Right kidney (tissue), 9 donors: ENCODE measurements at places on chromosomes 5 and 9.
A peak's percentile ranks its signal among the peaks of the same experiment; 100 is the strongest.

- DNase-seq, result no peak
These were observed 703.6 kb upstream of the NUDT12 start for GRCh38 chr5:104266161-104266560.

GRCh38 chr9:75876999-75877640 is 13.4 kb upstream of the PCSK5 start:
- no peak for DNase-seq

- no peak for DNase-seq
These were observed 654.3 kb downstream of the ANXA1 start for GRCh38 chr9:73805853-73806458.

- no peak for DNase-seq
These were observed 26.3 kb upstream of the FBP1 start for GRCh38 chr9:94665613-94666012.

GRCh38 chr5:10539687-10539998 is 24.2 kb upstream of the ANKRD33B start:
- no peak for DNase-seq

DNA sequence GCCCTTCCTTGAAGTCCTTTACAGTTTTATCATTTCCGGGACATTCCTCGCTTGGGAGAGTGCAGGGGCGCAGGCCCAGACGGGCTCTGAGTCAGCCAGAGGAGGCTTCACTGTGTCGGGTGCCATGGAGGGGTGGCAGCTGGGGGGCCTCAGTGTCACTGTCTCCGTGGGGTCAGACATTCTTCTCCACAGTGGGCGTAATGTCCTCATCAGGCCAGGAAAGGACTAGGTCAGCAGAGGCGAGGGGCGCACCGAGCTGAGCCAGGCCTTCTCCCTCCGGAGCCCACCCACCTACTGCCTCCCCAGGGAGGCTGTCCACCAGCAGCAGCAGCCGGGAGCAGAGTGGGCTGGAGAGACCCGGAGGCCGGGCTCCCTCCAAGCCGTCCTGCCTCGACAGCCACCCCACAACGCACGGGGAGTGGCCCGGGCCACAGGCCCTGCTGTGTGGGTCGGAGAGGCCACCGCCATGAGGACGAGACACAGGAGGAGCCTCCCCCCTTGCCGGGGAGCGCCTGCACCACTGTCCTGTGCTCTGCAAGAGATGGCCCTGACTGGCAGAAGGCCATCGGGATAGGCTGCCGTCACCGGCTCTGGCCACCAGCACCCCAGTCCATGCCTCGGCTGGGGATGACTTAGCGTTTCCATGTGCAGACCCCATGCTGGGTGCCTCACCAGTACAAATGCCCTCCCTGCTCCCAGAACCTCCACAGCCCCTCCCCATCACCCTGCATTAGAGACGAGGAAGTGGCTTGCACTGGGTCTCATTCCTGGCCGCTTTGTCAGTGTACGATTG is 26.5 kb downstream of the SARDH start:
- no peak for DNase-seq

- DNase-seq, result no peak
These were observed 397.1 kb downstream of the TLE1 start for GRCh38 chr9:81292056-81292805.

GRCh38 chr9:19404283-19405075 is 4.3 kb upstream of the ACER2 start:
- DNase-seq, result no peak

DNA sequence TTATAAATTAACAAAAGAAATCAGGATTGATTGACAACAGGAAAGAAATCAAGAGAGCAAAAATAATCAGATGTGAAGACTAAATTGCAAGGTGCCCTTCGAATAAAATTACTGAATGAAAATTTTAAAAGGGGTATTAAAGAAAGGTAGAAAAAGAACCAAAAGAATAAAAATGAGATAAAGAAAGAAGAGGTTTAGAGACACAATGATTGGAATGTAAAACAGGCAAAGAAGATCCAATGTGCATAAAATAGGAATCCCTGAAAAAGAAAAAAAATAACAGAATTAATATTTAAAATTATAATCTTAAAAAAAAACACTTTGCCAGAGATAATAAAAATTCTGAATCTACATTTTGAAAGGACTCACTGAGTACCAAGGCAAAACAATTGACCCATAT is 73.0 kb downstream of the AP3B1 start:
- no peak for DNase-seq

DNA sequence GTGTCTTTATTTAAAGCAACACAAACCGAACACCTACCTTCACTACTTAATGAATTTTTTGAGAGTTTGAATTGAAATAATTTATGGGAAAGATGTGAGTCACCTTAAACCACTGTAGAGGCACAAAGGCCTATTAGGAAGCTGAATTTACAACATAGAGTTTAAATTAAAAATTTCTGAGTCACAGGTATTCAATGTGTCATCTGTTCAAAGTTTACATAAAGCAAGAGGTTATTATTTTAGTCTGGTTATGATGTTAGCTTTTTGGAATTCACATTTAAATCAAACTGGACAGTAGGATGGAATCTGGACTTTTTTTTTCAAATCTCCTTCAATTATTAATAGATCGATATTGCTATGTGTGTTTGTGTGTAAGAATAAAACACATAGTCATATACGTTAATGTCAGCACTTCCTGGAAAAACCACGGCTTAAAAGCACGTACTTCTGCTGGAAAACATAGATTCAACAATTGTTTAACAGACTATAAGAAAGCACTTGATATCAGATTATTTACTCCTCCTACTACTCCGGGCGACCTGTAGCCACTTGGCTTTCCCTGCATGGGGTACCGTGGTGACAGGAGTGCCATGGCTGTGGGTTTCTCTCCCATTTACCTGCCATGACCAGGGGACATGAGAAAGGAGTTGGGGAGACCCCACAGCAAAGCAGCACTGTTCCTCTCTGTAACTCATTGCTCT is 638.6 kb downstream of the SEMA5A start:
- no peak for DNase-seq

DNA sequence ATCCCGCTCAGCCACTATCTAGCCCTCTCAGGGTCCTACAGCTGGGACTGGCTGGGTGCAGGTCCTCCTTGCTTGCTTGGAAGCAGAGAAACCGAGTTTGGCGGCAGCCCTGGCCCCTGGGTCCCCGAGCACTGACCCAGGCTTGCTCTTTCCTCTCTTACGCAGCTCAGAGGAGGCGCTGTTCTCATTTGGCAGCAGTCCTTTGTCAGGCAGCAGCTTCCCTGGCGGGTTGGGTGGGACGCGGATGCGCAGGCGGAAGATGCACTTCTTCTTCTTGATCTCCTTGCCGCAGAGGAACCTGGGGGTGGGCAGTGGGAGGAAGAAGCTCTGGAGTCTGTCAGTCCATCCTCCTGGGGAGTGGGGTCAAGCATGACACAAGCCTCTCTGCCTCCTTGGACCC is 14.5 kb downstream of the PHF19 start:
- DNase-seq, result no peak

- DNase-seq, result no peak
These were observed 21.6 kb downstream of the CDC37L1 start for GRCh38 chr9:4700932-4701331.

GRCh38 chr9:93031629-93032430 is 26.7 kb upstream of the SUSD3 start:
- no peak for DNase-seq

- DNase-seq, result no peak
These were observed 31.3 kb downstream of the RAI14 start for GRCh38 chr5:34687269-34688011.

- no peak for DNase-seq
These were observed 9.8 kb upstream of the EXOC3 start for GRCh38 chr5:432928-433791.

DNA sequence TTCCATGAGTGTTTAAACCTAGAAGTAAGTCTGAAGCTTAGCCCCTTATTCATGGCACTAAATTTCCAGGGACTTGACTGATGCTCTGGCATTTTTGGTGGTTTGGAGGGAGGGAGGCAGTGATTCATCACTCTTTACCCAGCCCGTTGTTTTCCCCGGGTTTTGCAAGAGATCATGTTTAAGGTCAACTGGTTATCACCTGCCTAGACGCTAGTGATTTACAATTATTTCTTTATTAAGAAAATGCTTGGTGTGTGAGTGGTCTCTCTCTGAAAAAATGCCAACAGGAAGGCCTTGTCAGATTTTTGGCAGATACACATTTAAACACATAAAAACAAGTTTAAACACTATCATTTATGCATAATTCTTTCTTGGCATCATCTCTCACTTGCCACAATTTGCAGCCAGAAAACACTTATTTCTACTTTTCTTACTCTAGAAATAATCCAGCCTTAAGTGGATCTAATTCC is 737.9 kb upstream of the ZNF608 start:
- no peak for DNase-seq

DNA sequence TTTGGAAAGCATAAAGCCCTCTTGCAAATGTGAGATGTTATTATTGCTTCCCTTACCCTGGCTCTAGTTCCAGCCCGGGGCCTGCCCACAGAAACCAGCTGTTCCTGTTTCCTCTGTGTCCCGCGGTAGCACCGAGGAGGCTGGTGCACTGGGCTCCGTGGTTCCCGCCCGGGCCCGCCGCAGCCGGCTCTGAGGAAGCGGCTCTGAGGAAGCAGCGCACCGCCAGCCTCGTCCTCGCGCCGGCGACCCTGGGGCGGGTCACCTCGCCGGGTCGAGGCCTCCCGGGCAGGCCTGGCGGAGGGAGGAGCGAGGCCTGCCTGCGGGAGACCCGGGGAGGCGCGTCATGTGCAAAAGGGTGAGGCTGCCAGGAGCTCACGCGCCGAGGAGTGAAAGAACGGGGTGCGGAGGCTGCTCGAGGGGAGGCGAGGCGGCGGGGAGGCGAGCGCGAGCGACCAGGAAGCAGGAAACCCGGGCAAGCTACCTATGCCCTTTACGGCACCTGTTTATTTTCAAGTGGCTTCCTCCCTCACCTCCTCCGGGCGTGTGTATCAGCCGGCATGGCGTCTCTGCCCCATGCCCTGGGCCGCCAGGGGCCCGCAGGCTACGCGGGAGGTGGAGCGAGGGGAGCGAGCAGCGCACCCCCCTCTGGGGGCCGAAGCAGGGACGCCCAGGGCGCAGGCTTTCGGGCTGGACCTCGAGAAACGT is 61.3 kb upstream of the MEGF10 start:
- DNase-seq, result peak; percentile 81

GRCh38 chr5:102154291-102154690 is 141.8 kb downstream of the SLCO4C1 start:
- no peak for DNase-seq
